Inflammatory macrophage (primary cell): ENCODE measurements at places on chromosomes 11 and 22.

DNA sequence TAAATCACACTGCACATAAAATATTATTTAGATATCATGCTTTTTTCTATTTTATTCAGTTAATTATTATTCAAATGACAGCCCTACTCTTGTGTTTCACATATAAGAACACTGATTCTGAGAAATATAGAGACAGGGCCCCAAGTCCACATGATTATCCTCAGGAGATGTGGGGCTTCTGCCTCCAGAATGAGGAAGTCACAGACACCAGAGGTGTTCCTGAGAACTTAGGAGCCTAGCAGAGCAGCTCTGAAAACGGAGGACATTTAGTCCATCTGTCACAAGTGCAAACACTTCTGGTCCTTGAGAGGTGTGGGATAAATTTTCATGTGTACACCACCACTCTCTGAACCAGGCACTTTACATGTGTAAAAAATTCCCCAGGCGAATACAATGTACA lies 26.2 kb downstream of the TRIM66 start:
- no peak for DNase-seq

- no peak for DNase-seq
Measured at GRCh38 chr11:90310210-90310609, 87.4 kb upstream of the CHORDC1 start.

DNA sequence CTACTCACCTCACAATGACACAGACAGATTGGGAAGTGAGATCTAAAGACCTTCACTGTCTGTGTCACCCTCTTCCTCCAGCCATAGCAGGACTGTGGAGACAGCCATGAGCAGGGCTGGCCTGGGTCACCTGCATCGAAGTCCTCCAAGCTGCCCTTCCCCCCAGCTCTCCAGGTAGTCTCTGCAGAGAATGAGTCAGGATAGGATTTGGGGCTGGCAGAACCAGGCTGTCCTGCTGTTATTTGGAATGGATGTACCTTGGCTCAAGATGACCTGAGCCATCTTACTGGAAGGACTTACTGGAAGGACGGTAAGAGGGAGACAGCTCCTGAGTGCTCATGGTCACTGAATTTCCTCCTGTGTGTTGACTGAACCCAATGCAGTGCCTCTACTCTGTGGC lies 29.2 kb downstream of the GGTLC2 start:
- no peak for DNase-seq

DNA sequence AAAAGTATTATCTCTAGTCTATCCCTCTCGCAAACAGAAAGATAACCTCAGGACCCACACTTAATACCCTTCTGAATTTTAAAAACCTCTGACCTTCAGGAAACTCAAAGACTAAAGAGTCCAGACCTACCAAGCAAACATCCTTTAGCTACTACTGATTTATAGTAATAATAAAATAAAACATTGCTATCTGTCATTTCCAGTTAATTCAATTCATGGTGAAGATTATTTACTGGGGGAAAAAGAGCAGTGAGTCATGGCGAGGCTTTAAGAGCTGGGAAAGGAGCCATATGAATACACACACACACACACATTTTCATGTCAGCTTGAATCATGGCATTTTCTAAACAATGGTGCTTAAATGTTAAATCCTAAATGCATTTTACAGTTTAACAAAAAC lies 87.1 kb downstream of the FAM76B start:
- no peak for DNase-seq

DNA sequence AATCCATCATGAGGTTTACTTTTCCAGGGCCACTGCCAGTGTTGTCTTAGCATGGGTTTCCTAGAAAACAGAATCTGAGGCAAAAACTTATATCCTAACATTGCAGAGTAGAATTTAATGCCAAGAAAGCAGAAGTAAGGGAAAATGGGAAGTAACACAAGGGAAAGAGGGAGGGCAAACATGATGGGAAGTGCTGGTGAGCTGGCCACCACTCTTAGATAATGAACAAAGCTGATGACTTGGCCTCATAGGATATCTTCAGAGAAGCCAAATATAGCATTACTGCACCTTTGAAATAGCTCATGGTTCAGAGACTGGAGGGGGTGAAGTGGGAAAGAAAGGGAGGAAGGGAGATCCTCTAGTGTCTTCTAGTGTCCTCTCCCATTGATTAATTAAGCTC lies 24.8 kb upstream of the CALCB start:
- peak; percentile 20 for DNase-seq

DNA sequence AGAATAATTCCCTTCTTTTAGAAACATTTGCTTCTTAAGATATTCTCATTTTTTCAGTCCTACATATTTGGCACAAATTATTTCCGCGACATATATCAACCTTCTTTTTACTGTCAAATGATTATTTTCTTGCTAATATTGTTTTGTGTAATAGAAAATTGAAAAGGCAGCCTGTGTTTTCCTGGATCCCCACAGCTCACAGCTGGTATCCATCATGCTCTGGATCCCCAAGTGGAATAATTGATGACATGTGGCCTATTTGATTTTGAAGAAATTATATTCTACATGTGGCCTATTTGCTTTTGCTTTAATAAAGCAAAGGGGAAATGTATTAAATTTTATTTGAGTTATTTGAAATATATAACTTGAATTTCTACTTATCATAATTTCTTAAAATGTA lies 199.4 kb upstream of the LUZP2 start:
- DNase-seq: no peak

DNA sequence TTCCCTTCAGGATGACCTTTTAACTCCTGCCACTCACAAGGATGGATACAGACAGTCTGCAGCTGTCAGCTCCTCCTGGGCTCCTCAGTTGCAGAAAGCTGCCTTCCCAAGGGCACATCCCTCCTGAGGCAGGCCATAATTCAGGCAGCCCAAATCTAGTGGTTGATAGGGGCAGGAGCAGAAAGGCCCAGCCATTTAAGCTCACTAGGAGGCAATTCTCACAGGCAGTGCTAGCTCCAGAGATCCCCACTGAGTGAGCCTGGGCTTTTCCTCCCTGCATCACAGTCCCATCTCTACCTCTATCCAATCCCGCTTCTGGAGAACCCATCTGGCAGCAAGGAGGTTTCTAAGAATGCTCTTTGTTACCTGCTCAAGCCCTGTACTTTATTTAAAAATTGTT lies 200.6 kb downstream of the ARHGAP42 start:
- DNase-seq: no peak

GRCh38 chr11:45974806-45975205 lies 52.4 kb downstream of the LARGE2 start:
- DNase-seq: no peak
